ENCODE measurements at places on chromosomes 2 and 18.

- DNase-seq = no peak
Measured at GRCh38 chr2:113876503-113877387, 13.1 kb upstream of the ACTR3 start.

GRCh38 chr2:11242542-11243174, 87.4 kb downstream of the SLC66A3 start:
- no peak for DNase-seq

DNA sequence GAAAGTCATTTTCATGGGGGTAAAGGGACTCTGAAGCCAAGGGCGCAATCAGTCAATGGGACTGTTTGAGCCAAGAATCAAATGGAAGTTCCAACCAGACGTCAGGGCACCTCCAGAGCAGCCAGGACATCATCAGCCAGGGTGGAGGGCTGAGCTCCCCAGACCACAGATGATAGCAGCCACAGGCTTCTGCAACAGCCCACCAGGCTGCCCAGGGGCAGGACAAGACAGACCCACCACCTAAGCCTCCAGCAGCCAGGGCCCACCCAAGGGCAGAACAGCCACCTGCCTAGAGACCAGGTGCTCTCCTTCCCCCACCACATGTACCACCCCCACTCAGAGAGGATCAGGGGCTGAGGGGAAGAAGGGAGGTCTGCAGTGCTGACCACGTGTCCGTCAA, 53.8 kb upstream of the SLC66A3 start:
- no peak for DNase-seq

DNA sequence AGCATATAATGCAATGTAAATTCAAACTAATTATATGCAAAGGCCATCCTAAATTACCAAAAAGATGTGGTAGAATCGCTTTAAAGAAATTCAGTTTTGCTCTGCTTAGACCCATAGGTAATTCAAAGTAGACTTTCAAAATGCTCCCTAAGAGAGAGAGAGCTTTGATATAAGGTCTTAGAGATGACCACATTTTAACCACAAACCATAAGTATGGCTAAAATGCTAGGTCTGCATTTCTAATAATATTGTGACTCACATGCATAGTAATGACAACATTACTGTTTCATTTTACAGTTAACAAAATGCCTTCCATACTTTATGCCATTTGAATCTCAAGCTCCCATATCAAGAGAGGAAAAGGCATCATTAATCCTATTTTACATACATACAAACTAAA, 144.5 kb downstream of the RAD51AP2 start:
- DNase-seq = no peak

- DNase-seq = no peak
Measured at GRCh38 chr2:9440058-9440727, 16.7 kb downstream of the CPSF3 start.

- DNase-seq = no peak
Measured at GRCh38 chr2:162082681-162083080, 8.7 kb upstream of the DPP4 start.

DNA sequence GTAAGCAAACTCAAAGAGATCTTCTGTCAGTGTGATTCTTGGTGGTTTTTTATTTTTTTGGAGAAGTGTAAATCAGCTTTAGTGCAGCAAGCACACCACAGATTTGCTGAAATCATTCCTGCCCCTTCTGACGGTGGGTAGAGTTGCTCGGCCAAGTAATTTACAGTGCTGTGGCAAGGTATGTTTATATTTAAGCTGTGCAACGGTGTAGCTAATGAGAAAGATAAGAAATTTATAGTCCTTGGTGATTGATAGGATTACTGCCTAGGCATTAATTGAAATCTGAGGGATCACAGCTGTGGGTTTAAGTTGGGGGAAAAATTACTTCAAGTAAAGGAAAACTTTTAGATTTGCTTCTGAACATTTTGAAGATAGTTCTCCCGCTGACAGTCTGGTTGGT, 286.6 kb downstream of the AGAP1 start:
- DNase-seq = no peak

DNA sequence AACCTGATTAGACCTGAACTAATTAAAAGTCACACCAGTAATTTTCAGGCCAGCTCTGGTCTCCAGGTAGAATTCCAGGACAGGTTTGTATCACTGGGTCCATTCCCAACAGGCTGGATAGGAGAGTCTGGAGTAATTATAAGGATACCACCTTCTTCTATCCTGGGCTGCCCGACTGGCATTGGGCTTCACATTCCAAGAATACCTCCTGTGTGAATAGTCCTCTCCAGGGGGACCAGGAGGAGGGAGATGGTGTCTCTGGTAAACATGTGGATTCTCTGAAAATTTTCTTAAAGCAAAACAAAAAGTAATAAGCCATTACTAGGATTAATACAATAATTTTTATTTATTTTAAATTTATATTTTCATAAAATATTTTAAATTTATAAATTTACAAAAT, 17.3 kb downstream of the DUSP11 start:
- no peak for DNase-seq

DNA sequence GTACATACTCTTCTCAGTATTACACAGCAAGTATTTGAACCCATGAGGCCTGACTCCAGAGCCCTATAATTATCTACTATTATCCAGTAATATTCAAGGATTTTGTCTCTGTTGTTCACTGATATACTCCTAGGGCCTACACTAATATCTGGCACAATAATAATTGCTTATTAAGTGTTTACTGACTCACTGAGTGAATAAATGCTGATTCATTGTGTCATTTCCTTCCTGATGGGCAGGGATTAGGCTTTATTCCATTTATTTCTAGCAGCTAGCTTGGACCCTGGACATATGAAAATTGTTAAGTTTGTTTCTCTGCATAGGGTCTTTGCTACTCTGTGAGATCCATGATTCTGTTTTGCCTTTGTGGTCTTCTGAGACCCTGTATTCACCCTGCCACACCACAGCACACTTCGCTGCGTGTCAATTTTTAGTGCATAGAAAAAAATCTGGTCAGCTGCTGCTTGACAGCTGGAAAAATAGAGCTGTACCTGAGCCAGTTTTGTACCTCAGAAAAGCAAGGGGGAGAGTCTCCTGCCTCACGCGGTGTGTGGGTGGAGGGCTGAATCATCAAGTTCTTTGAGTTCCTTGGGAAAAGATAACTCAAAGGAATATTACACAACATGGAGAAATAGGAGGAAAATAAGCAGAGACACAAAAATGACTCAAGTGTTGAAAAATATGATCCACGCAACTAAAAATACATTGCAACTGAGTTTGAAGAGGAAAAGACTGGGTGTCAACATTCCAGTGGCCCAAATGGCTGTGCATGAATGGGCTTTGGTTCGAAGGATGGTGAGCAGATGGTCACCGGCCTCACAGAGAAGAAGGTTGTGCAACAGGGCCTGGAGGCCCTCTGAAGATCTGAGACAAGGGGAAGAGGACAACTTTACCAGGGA, 18.9 kb upstream of the DPP4 start:
- no peak for DNase-seq

GRCh38 chr18:74271635-74272034, 20.1 kb downstream of the CYB5A start:
- DNase-seq = no peak

GRCh38 chr2:42796427-42797248, 4.3 kb upstream of the HAAO start:
- DNase-seq = no peak

DNA sequence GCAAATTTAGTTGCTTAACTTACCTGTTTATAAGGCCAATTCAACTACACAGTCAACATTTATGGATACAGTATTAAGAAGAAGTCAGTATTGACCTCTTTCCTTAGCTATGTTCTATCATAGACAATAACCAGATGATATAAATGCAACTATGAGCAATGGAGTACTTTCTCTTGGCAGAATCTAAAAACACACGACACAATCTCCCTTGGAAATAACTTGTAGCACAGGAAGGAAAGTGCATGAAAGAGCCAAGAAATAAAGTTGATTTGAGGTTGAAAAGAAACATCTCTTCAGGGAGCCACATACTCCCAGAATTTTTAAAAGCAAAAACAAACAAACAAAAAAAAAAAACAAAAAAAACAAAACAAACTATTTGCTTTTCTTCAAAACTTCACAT, 145.0 kb downstream of the EVA1A start:
- DNase-seq = no peak

DNA sequence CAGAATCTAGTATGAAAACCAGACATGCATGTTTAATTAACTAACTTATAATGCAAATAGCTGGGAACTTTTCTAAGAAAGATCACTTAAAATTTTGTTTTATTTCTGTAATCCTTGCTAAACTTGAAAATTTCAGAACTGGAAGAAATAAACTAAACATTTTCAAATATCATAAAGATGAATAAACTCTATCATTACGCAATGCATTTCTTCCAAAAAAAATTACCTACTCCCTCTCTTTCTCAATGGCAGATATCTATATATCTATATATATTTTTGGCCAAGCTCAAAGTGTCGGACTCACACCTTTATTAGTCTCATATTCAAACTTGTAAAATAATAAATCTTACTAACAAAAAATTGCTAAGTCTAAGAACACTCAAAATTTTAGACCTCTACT, 158.1 kb downstream of the SLC39A10 start:
- DNase-seq = no peak

DNA sequence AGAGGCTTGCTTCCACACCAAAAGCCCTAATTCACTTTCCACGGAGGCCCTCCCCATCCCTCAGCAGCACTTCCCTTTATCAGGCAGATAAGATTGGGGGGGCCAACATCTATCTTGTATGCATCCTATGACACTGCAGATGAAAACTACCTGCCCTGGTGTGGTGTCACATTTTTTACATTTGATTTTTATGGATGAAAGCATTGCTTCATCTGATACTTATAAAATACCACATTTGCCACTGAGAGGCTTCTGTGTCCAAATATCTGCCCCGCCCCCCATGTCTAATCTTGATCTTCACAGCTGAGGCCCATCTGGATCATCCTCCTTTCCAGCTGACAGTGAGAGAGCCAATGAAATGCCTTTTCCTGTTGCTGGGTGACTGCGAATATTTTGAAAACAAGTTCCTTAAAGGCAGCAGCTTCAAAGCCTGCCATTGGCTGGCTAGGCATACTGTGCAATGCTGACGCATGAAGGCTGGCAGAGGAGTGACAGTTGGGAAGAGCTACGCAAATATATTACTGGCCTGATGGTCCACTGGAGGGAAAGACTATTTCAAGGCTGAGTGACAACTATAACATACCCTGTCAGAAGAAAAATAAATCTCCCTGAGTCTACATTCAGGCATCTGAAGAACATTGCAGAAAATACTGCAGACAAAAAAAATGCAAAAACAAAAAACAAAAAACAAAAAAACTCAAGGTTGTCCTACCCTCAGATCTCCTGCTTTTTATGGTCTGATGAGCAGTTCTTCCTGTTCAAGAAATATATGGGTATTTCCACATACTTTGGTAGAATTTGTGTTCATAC, 318.7 kb downstream of the PDE11A start:
- no peak for DNase-seq

All from coronary artery (tissue), 2 donors.